HS-5 (cell line): ENCODE measurements at places on chromosomes 11 and 22.

DNA sequence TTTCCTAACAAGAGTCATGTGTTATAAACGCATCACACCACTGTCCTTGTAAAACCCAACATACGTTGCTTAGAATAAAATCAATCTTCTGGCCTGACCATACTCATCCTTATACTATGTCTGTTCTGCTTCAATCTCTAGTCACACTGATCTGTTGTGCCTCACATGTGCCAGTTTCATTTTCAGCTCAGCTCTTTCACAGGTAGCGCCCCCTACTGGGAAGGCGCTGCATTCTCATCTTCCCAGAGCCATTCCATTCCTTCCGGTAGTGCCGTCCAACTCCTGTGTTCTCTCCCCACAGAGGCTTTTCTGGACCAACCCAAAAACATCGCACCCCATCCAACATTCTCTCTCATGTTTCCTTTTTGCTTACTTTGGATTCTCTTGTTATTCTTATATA is 22.2 kb downstream of the CASP5 start:
- no peak for DNase-seq

DNA sequence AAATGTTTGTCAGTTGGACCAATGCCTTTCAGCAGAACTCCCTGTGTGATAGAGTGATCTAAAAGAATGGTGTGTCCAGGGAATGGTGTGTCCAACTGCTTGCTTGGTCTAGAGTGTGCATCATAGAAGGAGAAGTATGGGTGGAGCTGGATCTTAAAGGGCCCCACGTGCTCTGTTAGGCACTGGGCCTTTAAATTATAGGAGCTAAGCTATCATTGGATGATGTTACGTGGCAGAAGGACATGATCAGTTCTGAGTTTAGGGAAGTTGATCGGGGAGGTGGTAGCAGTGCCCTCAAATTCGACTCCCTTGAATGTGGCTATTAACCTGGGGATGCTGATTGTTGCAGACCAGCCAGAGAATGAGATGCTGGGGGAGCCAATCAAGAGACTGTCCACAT is 16.4 kb downstream of the STX3 start:
- DNase-seq = no peak

- no peak for DNase-seq
These were observed 6.6 kb upstream of the MS4A18 start for GRCh38 chr11:60717956-60718355.

DNA sequence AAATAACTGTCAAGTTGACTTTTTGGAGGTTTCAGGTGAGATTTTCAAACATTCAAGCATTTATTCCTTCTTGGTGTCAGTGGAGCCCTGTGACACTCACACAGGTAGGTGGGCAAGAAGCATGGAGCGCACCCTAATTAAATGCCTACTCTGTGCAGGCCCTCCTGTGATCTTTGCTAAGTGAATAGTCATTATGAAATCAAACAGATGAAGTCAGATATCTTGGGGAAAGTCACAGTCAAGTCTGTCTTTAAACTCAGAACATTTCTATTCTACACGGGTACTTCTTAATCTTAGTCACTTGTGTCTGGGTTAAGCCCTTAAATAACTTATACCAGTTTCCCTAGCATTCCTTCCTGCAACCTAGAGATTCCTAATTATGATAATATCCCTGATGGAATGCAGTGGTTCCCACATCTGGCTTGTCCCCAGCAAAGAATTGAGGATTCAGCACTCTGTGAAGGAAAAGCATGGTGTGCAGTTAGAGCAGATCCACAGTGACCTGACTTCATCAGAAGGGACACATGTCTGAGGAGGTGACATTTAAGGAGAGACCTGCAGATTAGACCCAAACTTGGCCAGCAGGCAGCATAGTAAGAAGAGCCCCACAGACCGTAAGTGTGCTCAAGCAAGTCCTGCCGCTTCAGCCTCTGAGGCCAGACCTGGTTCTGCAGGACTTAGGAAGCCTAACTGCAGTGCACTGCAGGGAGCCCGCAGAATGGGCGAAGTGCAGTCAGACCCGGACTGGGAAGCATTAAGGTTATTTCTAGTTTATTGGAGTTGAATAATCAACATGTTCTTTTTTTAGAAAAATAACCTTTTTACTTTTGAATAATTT is 85.3 kb upstream of the GAL start:
- DNase-seq = no peak

DNA sequence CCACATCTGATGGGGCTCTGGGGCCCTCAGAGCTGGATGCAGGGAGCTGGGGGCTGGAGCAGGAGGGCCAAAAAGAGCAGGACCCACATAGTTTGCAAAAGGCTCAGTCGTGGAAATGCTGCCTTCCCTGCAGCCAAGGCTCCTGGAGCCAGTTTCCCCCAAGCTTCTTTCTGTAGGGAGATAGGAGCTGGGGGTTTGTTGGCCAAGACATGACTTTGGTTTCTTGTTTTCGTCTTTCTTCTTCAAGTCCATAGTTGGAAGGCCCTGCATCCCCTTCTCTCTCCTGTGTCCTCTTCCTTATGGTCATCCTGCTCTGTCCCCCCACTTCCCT is 36.3 kb downstream of the IGF2 start:
- DNase-seq = no peak

GRCh38 chr11:22633354-22633902 is 7.8 kb upstream of the FANCF start:
- DNase-seq = no peak

GRCh38 chr11:40642284-40642683 is 817.2 kb downstream of the LRRC4C start:
- no peak for DNase-seq

DNA sequence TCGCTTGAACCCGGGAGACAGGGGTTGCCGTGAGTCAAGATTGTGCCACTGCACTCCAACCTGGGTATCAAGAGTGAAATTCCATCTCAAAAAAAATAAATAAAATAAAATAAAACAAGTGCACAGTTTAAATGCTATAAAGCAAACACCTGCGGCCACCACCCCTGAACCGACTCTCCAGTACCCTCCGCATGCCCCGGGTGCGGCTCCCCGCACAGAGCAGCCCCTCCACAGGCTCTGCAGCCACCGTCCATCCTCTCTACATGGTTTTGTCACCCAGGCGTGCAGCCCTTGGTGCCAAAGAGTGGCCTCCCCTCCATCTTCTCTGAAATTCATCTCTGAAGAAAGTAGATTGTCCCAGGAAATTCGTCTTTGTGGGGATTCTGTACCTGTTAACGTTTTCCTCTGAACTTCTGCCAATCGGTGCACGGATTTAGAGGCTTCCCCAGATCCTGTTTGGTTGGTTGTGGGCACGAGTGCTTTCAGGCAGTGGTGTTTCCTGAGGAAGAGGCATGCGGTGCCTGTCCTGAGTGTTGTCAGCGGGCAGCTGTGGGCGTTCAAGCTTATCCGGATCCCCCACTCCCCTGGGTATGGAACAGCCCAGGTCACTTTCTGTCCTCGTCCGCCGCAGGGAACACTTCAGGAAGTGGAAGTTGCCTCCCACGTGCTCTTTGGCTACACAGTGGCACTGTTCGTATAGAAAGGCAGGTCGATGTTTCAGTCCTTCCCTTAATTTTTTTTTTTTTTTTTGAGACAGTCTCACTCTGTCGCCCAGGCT is 4.1 kb downstream of the MIOX start:
- DNase-seq = no peak

GRCh38 chr11:72363112-72363511 is 71.2 kb downstream of the CLPB start:
- DNase-seq = no peak

DNA sequence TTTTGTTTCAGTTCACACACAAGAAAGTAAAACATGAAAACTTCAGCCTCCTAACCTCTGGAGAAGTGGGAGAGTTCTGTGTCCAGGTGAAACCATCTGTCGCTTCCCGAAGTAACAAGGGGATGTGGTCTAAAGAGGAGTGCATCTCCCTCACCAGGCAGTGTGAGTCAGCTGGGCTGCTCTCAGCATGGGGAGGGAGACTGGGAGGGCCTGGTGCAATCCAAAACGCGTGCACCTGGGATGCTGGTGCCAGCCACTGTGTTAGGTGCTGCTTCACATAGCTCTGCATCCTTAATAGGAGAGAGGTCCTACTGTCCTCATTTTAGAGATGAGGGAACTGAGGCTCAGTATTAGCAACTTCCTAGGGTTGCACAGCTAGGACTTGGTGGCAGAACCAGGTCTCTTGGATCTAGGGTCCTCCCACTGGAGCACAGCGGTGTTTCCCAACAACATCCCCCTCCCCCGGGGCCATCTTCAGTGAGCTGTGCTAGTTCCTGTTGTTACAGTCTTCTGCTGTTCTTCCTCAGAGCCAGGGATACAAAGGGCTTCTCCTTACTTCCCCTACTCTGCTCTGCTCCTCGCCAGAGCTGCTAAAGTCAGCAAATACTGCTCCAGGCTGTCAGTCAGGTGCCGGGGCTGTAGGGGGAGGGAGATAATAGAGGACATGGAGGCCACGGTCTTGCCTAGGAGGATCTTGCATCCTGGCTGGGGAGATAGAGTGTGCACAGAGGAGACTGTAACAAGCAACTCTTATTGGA is 8.0 kb downstream of the IL10RA start:
- DNase-seq = no peak

DNA sequence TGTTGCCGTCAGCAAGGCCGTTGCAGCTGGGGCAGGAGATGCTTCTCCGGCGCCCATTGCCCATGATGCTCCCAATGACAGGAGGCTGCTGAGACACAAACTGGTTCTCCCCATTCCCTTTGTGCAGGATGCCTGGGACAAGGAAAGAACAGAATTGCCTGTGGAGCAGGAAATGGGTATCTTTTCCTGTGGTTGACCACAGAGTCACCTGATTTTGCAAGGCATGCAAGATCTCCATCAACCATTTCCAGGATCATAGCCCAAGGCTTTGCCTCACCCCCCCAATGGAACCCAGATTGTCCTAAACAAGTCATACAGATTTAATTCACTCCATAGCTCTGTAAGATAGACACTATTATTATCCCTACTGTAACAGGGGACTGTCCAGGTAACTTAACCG is 148.1 kb upstream of the NARS2 start:
- no peak for DNase-seq

GRCh38 chr11:130588471-130588870 is 140.0 kb downstream of the ADAMTS15 start:
- no peak for DNase-seq

- no peak for DNase-seq
These were observed 81.0 kb downstream of the ETS1 start for GRCh38 chr11:128506356-128506755.

- DNase-seq = peak; percentile 63
These were observed 43.6 kb downstream of the MRE11 start for GRCh38 chr11:94450048-94450447.

DNA sequence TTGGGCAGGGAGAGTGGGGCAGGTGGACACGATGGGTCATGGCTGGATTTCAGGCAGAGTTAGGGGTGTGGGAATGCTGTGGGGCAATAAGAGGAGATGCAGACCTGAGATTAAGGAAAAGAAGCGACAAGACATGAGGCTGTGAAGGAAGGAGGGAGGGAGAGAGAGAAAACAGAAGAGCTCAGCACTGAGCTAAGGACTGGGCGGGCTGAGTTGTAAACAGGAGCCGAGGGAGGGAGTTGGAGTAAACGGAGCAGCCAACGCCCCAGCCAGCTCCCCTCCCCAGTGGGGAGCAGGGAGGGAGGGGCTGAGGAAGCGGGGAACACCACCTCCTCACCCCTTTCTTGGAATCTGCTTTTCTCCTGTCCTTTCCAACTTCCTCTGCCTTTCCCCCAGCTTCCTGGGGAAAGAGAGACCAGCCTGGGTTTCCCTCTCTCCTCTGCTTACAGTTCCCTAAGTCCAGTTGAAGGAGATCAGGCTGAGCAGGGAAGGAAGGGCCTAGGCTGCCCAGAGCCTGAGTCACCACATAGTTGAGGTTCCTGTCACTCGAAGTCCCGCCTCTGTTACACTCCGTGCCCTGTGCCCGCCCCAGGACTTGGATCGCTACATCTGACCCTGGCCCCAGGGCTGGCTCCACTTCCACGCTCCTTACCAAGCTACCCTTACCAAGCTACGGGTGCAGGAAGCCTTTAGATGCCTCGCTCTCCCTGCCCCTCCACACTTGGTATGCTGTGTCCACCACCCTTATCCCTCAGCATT is 6.7 kb upstream of the AHNAK start:
- peak; percentile 99 for DNase-seq

- no peak for DNase-seq
These were observed 590 bp upstream of the TSPO start for GRCh38 chr22:43150731-43151206.

- DNase-seq = peak; percentile 92
These were observed 151.7 kb downstream of the UVRAG start for GRCh38 chr11:75966537-75967287.

DNA sequence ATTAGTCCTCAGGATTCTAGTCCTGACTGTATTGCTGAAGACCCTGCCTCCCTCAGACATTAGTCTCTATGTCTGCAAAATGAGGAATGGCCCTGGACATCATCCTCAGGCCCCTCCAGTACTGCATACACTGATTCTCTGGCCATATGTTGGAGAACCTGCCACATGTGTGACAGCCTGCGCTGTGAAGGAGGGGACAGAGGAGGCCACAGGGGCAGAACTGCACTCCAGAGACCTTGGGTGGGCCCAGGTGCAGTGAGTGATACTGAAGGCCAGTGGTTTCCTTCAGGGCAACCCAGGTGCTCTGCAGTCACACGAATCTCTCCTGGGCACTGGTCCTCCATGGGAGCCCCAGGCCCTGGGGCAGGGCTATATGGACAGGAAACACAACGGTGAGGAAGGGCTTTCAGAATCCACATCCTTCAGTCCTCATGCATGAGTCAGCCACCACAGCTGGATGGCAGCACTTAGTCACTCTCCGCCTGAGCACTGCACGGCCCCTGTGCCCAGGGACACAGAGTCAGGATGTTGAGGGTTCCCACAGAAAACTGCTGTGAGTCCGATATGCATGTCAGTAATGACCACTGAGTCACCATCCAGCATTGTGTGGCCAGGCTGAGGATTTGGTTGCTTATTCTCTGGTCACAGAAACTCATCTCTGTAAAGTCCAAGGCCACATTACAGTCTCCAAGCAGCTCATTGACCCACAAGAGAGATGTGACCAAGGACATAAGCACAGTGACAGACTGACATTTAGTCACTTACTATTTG is 39.7 kb downstream of the ME3 start:
- peak; percentile 97 for DNase-seq

DNA sequence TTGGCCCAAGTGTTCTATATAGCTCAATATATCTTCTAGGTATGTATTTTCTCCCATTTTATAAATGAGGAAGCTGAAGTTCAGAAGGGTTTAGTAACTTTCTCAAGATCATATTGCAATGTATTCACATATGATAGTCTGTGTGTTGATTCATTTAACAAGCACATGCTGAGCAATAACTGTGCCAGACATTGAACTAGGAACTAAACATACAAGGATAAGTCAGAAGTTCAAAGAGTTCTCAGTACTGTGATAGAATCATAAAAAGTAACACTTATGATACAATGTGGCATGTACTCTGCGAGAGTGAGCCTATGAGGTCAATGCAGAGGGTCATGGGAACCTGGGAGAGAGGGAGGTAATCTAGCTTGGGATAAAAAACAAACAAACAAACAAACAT is 1082.2 kb upstream of the TENM4 start:
- DNase-seq = no peak
